Retina (tissue), 1 donor: ENCODE measurements at places on chromosomes 1 and 21.

- no peak for DNase-seq
Observed at GRCh38 chr1:21761052-21761451, 21.9 kb downstream of the USP48 start.

DNA sequence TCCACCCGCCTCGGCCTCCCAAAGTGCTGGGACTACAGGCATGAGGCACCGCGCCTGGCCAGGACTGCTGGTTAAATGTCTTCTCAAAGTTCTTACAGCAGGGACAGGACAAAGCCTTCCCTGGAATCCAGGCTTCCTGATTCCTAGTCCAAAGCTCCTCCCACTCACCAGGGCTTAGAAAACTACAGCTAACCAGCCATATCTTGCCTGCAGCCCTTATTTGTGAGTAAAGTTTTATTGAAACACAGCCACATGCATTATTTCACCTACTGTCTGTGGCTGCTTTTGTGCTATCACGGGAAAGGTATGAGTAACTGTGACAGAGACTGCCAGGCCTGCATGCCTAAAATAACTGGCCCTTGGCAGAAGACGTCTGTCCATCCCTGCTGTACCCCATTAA lies 24.4 kb downstream of the TMCO4 start:
- no peak for DNase-seq

DNA sequence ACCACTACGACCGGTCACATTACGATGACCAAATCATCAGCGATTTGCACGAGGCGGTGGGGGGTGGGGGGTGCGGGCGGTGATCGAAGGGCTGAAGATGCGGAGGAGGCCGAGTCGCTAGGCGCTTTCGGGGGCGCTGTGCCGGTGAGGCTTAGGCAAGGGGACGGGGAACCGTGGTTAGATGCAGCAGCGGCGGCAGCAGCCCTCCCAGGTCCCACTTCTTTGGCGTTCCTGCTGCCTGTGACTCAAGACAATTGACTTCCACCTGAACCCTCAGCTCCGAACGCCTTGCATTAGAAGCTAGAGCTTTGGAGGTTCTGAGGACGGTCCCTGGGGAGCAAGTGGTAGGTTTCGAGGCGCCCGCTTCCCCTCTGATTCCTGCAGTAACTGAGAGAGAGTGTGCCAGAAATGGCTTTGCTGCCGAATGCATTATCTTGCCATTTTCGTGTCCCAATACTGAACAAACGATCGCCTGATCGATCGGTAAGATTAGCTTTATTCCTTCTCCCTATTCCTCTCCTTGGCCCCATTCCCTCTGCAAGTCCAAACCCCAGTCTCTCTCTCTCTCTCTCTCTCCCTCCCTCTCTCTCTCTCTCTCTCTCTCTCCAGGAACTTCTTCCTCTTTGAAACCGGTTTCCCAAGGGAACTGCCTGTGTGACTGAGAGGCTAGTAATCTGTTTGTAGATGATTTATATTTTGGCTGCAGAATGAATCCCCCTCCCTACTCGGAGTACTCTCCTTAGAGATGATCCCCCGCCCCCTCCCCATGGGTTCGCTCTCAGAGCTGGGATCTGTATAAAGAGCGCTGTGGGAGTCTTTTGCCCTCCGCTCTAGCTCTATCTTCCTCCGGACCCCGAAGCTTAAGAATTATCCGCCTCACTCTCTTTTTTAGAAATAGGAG lies 735 bp upstream of the BRINP3 start:
- peak; percentile 84 for DNase-seq

- DNase-seq = no peak
Observed at GRCh38 chr1:100523038-100523652, 14.8 kb upstream of the GPR88 start.

DNA sequence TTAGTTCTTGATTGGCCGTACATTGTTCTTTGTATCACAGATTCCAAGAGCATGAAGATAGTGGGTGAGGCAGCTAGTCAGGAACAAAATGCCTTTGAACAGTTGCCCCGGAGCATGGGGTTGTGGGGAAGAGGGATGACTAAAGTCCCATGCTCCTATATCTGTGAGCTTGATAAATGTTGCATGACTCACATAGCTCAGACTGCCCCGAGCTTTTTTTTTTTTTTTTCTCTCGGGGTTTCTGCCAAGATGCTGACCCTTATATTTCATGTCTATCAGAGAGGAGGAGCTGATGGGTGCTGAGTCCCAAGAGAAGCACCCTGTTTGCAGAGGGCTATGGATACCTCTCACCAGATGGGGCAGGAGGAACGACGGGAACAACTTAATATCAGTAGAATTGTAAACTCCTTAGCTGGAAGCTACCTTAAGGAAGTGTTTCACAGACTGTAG lies 40.6 kb downstream of the SRRM1 start:
- DNase-seq = no peak

- no peak for DNase-seq
Observed at GRCh38 chr1:174448531-174448883, 743 bp downstream of the GPR52 start.

DNA sequence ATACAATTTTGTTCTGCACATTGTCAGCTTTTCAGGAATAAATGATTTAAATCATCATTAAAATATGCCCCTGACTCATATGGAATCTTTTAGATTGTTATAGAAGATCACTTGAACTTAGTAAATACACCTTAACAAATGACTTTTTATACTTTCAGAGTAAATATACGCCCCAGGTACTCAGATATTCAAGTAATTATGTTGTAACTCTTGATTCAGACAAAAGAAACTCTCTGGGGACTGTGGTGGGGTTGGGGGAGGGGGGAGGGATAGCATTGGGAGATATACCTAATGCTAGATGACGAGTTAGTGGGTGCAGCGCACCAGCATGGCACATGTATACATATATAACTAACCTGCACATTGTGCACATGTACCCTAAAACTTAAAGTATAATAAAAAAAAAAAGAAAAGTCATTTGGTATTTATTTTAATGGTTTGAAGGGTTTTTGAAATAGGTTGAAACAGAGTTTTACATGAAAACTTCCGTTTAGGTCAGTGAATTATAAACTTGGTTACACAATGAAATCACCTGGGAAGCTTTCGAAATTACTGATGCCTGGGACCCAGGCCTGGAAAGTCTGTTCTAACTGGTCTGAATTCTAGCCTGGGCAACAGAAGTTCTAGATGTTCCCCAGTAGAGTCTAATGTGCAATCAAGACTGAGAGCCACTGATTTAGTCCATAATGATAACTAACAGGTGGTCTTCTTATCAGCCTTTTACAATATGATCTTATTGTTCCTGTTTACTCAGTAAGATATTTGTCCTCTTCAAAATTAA lies 320.5 kb upstream of the NR5A2 start:
- no peak for DNase-seq

GRCh38 chr1:154478639-154479038 lies 23.4 kb upstream of the TDRD10 start:
- no peak for DNase-seq

DNA sequence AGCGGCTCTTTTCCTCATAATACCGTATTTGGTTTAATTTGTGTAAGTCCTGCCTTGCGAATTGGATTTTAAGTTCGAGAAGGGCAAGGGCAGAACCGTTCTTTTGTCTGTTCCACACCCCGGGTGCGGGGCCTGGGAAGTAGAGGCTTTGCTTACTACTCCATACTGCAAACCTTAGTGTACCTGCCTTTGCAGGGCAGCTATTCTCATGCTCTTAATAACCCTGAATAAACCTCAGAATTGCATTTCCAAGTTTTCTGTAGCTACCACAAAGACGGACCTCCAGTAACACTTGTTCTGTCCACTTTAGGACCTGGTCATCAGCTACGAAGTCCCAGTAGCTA lies 657 bp upstream of the HNRNPU start:
- DNase-seq = no peak

DNA sequence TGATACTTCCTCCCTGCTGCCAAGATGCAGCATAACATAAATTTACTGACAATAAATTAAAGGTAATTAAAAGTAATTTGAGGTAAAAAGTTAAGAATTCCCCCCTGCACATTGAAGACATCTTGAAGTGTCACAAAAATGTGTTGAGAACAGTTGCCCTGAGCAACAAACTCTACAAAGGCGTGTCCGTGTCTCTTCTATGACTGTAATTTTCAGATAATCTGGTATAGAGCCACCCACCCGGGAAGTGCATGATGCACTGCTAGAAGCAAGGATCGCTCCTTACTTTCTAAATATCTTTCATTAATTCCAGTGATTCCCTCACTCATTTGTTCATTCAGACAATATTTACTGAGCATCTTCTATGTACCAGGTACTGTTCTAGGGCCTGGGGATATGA lies 11.0 kb upstream of the CASQ1 start:
- no peak for DNase-seq

DNA sequence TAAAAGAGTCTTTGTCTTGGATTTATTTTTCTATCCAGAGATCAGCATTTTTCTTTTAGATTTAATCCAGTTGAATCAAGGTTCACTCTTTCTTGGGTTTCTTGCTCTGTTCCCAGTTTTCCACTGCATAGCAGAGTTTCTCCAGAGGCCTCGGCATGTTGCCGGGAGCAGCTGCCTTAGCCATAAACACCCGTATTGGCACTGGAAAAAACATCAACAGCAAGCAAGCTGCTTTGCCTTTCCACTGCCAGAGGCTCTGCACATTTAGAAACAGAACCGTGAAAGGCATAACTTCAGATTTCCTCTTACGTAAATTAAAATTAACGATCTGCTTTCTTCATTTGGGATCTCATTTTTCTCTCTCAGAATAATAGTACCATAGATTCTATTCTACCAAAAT lies 181.8 kb upstream of the L1TD1 start:
- peak; percentile 27 for DNase-seq

- DNase-seq = no peak
Observed at GRCh38 chr1:27451343-27451742, 38.6 kb downstream of the WASF2 start.

GRCh38 chr1:63362578-63362977 lies 4.8 kb upstream of the ALG6 start:
- no peak for DNase-seq

DNA sequence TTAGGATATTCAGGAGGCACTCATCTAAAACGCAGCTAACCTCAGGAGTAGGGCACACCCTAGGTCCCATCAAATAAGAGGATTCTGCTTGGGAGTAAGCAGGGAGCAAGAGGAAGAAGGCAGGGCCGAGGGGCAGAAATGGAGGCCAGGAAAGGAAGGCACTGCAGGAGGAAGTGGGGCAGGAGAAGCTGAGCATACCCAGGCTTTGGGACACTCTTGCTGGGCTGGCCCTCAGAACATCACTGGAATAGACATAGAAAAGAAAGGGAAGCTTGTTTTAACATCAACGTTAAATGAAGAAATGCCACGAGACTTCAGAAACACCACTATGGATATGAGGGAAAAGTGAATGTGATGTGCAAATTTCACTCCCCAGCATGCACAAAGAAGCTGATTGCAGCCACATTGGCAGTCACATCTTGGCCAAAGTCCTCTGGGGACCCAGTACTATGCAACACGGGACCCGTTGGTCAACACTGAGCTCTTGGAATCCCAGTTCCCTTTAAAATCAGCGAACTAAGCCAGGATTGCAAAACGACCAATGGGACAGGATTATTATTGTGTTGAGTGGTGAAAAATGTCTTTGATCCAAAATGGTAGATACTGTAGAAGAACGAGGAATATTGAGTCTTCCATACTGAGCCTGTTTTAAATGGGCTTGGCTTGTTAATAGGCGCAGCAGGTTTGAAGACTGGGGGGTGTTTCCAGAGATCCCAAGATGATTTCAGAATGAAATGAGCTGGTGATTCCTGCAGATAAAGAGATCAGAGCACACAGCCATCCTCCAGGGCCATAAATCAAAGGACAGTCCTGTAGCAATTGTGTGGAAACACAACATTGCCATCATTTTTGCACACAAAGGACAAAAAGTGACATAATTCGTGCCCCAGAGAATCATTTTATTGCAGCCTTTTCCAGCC lies 152.4 kb downstream of the TOMM20 start:
- DNase-seq = no peak

DNA sequence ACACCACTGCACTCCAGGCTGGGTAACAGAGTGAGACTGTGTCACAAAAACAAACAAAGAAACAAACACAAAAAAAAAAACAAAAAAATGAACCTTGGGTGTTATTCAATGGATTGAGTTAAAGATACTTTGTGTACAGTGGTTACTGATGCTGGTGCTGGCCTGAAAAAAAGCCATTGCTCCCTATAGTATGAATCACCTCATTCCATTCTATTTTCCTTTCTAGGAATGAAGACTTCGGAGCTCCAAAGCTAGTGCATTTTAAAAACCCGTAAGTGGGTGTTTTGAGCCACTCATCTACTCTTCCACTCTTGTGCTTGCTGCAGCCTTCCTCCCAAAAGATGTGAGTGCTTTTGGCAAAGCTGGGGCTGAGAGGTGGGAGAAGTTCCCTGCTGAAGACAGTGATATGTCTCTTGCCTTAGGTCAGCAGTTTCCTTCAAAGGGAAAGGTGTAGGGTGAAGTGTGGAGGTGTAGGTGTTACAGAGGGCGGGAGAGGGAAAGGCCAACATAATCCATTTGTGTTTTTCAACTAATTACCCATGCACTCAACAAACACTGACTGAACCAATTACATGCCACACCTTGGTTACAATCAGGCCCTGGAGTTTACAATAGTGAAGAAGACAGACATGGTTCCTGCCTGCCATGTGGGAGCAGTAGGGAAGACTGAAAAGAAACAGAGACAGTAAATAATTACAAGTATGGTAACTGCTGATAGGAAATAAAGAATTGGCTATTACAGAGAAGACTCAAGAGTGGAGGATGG lies 55.0 kb upstream of the SERBP1 start:
- DNase-seq = no peak

DNA sequence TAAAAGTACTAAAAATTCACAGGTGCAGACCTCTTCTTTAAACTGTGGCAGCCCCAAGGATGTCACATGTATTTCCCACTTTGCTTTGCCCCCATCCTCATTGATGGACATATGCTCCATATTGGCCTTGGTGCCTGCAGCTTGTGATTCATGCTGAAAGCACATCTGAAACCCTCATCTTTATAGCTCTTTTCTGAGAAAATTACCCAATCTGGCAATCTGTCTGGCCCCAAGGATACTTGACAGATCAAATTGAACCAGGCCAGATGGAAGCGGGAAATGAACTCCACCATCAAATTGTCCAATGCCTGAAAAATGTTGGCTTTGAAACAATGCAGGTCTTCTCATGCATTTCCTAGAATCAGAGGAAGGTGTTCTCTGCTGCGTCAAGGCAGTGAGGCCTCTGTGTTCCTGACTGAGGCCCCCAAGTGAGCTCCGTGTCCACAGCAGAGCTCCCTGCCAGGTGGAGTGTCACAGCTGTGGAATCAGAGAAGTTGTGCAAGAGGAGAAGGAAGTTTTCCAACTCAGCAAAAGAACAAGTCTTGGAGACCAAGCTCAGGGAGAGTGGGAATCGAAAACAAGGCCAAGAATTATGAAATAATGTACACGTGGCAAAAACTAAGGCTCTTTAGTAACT lies 323.7 kb downstream of the PLPP3 start:
- DNase-seq = no peak

DNA sequence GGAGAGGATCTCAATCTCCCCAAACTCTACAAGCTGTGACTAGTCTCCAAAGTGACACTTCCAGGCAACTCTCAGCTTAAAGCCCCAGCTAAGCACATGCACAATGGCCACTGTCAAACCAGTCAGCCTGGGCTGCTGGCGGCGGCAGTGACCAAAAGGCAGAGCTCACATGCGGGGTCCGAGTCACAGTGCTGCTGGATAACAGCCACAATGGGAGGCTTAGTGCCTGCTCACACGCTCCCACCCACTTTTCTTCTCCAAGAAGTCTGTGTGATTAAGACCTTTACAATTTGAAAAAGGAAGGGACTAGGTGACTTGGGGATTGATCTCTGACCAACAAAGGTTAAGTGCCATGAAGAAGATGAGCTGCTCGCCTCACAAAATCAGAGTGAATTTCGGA lies 16.8 kb downstream of the RIPK4 start:
- DNase-seq = no peak
